GM10248 (cell line): ENCODE measurements at places on chromosomes 16 and 17.

DNA sequence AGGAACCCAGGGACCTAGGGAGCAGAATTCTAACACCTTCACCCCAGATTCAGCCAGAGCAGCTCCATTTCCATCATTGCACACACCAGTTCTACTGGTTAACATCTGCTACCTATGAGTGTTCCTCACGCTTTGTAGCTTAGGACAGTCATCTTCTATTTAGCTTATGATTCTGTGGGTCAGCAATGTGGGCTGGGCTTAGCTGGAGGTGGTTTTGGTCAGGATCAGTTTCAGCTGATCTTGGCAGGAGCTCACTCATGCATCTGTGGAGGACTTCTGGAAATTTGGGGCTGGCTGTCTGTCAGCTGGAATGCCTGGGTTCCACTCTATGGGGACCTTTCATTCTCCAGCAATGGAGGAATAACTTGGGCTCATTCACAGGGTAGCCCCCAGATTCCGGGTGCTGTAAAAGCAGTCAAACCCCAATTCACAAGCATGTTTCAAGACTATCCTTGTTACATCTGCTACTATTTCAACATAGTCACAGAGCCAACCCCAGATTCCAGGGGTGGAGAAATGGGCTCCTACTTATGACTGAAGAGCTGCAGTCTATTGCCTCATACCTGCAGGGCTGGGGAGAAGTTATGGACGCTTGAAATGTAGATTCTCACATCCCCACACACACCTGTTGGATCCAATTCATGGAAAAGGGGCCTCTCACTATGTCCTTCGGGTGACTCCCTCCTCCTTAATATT, 3.4 kb upstream of the HP start:
- DNase-seq = no peak

GRCh38 chr17:81234940-81235821, 3.7 kb downstream of the TEPSIN start:
- no peak for DNase-seq

- DNase-seq = no peak
These were observed 626.6 kb upstream of the SOX9 start for GRCh38 chr17:71494062-71494855.

DNA sequence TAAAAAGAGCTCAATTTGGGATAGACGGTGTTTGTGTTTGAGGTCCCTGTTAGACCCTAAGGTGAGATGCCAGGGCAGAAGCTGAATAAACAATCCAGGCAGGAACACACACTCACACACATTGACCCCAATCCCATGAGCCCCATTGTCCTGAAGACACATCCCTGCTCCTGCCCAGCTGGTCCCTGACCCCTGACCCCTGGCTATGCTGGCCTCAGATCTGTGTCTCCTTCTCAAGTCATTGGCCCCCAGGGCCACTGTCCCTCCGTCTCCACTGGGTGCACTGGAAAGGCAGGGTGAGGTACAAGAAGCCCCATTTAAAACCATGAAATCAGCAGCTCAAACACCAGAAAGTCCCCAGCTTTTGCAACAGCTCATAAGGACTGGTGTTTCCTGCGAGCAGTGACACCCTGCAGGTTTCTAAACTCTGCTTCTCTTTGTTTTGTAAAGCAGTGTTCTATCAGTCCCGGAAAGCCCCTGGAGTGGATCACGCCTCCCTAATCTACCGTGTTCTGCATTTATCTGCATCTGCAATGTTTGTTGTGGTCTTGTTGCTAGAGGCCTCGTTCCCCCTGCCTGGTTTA, 18.0 kb upstream of the ASGR2 start:
- DNase-seq = peak; percentile 81

GRCh38 chr17:78029697-78030096, 71.2 kb downstream of the TNRC6C start:
- no peak for DNase-seq

GRCh38 chr16:14963281-14964173, 11.3 kb upstream of the PDXDC1 start:
- DNase-seq = no peak

DNA sequence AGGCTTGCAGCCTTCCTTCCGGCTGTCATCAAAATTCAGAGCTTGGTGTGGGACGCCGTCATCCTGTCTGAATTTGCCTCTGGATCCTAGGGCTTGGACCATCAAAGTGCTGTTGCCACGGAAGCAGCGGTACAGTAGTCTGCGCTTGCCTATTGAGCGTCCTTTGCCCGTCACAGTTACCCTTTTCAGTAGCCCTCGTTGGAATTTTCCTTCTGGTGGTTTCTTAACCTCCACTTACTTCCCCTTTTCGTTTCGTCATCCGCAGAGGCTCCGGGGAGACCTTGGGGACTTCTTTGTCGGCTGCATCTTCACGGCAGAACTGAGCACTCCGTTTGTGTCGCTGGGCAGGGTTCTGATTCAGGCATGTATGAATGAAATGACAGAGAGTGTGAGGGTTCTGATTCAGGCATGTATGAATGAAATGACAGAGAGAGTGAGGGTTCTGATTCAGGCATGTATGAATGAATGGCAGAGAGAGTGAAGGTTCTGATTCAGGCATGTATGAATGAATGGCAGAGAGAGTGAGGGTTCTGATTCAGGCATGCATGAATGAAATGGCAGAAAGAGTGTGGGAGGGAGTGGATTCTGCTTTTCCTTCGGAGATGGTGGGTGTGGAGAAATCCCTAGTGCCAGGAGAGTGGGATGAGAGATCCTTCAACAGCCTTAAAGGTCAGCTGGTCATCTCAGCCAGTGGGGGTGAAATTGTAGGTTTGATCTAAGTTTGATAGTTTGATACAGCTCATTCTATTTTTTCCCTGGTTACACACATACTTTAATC, 8.0 kb downstream of the TLCD3A start:
- peak; percentile 75 for DNase-seq

DNA sequence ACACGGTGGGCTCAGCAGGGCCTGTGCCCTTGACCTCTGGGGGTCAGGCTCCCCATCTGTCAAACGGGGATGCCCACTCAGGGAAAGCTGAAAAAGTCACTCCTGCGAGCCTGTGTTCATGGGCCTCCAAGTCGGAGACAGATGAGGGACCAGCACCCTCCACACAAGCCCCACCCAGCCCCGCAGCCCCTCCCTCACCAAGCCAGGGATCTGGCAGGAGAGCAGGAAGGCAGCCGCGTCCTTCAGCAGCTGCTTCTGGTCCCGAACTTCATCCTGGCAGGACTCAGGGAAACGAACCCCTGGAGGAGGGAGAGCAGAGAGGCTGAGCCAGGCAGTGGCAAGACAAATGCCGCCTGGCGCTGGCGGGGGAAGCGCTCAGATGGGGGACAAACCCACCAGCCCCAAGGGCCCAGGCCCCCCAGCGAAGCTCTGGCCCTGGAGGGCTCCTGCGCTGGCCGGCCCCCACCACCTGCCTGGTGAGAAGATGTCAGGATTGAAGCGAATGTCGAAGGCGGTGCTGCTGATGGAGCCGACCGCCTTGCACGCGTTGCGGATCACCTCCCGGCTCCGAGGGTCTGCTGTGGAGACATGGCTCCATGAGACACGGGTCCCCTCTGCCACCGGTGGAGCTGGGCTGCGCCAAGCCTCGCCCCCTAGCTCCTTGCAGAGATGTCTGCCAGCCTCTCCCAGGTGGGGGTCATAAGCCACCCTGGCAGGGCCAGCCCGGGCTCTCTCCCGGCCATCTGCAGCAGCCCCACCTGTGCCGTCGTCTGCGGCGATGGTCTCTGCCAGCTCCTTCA, 15.4 kb downstream of the CLUH start:
- DNase-seq = no peak

- DNase-seq = no peak
These were observed 352.6 kb downstream of the WWOX start for GRCh38 chr16:78452025-78452555.

- DNase-seq = no peak
These were observed 1.9 kb upstream of the CYBA start for GRCh38 chr16:88652762-88653063.
